ENCODE measurements at places on chromosomes 16 and 17.

DNA sequence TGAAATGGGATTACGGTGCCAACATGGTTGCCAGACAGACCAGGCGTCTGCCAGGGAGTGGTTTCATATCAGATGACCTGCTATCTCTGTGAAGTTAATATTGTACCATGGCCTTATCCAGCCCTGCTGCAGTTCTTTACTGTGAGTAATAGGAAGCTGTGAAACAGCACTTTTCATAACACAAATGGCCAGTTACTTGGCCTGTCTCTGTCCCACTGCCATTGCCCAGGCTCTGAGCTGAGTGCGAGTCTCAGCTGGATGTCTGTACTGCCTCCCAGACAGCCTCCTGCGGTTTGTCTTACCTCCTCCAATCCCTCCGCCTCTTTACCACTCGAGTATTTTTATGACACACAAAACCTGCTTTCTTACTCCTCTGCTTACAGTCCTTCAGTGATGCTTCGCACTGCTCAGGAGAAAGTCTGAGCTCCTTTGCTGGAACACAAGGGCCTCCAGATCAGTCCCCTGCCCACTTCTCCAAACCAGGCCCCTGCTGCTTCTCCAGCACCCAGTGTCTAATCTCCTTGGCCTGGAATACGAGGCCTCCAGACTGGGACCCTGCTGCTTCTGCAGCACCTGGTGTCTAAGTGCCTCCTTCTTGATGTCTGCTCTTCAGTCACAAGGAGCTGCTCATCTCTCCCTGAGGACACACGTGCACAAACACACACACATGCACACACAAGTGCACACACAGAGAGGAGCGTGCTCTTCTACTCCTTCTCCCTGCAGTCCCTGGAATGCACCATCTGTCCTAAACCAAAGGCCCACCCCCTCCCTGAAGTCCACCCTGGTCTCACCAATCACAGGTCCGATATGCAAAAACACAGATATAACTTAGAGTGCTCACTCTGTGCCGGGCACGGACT lies 17.1 kb upstream of the RHOT1 start:
- DNase-seq = no peak

DNA sequence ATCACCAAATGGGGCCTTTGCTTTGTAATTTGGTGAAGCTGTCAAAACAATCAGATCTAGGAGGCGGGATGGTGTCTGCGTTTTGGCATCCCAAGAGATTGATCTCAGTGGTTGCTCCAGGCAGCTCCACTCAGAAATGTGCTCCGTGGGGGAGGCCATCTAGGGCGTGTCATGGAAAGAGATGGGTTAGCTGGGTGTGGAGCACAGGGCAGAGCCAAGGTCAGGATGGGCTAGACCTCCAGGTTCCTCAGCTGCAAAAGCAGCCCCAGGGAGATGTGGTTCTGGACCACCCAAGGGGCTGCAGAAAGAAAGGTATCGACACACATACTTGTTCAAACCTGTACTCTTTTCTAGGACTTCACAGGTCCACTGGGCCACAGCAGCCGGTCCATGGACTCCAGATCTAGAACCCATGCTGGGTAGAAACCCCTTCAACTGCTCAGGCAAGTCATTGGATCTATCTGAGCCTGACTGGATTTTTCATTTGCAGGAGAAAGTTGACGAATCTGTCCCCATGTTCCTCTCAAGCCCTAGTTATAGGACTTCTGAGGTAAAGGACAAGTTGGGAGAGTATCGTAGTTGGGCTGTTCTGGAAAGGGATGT lies 270.2 kb upstream of the RPL38 start:
- DNase-seq = no peak

- no peak for DNase-seq
Measured at GRCh38 chr17:4332296-4332970, 34.0 kb downstream of the UBE2G1 start.

- no peak for DNase-seq
Measured at GRCh38 chr16:89444151-89444723, 46.1 kb downstream of the ANKRD11 start.

DNA sequence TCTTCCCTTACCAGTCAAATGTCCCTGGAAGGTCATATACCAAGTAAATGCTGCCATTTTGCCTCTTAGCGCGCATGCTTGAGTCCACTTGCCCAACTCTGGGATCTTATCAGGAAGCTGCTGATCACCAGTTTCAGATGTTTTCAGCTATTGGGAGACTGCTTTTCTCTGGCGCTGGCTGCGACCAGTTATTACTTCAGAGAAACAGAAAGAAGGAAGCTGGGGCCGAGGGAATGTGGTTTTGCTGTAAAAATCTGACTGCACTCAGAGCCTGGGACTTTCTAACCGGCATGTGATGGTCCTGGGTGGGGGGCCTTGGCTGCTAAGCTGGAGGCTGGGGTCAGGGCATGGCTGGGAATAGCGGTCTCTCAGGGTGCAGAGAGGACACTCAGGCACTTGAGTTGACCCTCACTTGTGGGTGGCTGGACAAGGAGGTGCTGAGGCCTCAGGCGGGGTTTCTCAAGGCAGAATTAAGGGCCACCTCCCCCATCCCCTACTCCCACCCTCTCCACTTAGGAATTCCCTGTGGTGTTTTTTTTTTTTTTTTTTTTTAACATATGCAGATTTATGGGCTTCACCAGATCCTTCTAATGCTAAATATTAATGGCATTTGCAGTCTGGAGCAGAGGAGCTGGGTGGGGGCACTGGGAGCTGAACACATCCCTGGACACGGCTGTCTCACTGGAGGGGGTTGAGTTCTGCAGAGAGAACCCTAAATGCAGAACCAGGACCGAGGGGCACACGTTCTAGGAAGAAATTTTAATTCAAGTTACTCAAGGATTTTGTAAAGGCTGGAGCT lies 145.8 kb downstream of the CYLD start:
- DNase-seq = no peak

DNA sequence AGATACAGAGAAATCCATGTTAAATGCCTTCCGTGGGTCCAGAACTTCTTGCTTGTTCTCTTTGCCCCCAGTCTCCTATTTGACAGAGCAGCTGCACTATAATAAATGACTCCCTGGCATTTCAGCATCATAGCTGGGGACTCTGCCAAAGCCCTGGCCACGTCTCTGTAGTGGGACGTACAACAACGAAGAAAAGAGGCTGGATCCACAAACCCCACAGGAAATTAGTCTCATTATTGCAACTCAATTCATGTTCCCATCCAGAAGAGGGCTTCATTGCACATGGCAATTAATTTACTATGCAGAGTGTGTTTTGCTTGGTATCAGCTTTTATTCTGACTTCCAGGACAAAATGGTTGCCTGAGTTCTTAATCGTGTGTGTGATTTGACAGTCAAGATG lies 121.3 kb downstream of the CDH13 start:
- no peak for DNase-seq

DNA sequence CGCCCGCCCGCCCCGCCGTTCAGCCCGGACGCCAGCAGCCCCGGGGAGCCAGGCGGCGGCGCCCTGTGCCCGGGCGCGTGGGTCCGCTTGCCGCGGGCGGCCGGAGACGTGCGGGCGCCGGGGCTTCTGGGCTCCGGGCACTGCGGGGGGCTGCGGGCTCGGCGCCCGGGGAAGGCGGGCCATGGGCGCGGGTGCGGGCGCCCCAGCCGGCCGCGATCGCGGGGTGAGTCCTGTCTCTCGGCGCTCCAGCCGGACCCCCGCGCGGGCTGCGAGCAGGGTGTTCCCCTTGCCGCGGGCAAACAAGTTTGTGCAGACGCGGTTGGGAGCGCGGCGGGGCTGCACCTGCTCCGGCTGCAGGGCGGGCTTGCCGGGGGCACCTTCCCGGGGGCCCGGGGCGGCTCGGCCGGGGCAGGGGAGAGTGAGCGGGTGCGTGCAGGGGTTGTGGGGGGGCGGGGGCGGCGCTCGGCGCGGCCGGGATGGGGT lies 292 bp downstream of the WSCD1 start:
- DNase-seq = no peak

GRCh38 chr17:41061964-41062363 lies 2.0 kb upstream of the KRTAP2-3 start:
- DNase-seq = no peak

DNA sequence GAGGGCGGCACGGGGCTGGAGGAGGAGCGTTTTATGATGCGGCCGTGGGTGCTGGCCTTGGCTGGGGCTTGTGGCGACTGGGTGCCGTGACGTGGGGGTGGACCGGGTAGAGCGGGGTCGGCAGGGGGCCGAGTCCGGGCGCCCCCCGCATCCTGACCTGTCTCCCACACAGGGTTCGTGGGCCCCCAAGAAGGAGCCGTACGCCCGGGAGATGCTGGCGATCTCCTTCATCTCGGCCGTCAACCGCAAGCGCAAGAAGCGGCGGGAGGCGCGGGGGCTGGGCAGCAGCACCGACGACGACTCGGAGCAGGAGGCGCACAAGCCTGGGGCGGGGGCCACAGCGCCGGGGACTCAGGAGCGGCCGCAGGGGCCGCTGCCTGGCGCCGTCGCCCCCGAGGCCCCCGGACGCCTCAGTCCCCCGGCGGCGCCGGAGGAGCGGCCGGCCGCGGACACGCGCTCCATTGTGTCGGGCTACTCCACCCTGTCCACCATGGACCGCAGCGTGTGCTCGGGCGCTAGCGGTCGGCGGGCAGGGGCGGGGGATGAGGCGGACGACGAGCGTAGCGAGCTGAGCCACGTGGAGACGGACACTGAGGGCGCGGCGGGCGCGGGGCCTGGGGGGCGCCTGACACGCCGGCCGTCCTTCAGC lies 81.6 kb downstream of the ARHGAP23 start:
- DNase-seq = no peak

DNA sequence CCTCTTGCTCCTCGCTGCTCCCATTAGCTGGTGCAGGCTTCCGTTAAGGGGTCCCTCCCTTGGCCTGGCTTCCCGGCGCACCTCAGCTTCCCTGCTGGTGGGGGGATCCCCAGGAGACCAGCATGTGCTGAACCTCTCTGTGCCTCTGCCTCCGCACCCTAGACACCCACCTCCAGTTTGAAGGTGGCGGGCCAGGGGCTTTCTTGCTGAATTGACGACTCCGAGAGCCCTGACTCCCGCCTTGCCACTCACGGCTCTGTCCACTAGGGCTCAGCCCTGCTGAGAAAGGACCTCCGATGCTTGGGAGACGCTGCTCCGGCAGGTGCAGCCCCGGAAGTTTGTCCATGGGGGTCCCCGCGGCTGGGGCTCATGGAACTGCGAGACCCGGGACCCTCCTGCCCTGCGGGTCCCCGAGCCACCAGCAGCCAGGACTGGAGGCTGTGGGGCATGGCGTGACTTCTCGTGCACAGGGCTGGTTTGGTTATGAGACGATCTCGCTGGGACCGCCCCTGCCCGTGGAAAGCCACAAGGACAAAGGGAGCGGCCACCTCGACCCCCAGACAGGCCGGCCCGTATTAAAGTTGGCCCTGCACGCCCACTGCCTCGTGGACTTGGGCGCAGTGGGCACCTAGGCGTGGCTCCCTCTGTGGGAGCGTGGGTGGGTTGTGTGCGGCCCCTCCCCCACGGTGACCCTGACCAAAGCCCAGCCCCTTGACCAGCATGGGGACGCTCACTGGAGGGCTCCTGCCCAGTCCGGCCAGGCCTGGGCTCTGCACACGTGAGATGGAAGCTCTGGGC lies 8.1 kb downstream of the CHMP6 start:
- DNase-seq = no peak

GRCh38 chr17:64092113-64092512 lies 37.8 kb downstream of the ERN1 start:
- no peak for DNase-seq

DNA sequence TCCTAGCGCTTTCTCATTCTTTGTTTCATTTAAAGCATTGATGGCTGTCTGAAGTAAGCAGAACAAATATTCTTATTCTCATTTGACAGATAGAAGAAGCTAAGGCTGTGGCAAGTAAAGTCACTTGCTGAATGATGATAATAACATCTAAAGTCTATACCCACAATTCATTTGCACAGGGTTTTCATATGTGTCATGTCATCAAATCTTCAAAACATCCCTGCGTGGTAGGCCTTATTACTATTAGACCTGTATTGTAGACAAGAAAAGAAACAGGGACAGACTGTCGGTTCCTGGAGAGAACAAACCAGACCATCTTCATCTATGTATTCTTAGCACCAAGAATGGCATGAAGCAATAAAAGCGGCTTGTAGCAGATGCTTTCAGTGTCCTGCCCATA lies 85.9 kb downstream of the ASIC2 start:
- no peak for DNase-seq

- no peak for DNase-seq
Measured at GRCh38 chr17:68290268-68290954, 516 bp downstream of the SLC16A6 start.

- DNase-seq = peak; percentile 78
Measured at GRCh38 chr17:20009302-20010098, at the start of gene SPECC1. SPECC1 (plus strand) TSS chr17:20009359; CDS start chr17:20096652, 87,293 bp downstream.

- no peak for DNase-seq
Measured at GRCh38 chr17:36894177-36894576, 43.1 kb upstream of the LHX1 start.

GRCh38 chr17:36089888-36090836 lies at the start of gene CCL3:
CCL3 (minus strand) TSS chr17:36090143; CDS start chr17:36090058, 85 bp downstream.
- no peak for DNase-seq

DNA sequence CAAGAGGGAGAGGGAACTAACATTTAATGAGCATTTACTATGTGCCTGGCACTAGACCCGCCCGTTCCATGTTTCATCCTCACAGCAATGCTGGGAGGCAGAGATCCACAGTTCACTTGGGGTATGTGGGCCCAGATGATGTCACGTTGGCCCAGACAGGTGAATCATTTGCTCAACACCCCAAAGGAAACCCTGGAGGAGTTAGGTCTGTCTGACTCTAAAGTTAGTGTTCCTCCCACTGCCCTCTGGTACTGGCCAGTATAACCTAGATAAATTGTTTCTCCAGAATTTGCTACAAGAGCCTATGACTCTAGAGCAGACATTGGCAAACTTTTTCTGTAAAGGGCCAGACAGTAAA lies 164.6 kb downstream of the VPS53 start:
- DNase-seq = no peak

GRCh38 chr17:63279498-63280230 lies 166.4 kb downstream of the CYB561 start:
- DNase-seq = no peak

GRCh38 chr17:27950995-27951394 lies 57.8 kb upstream of the LYRM9 start:
- peak; percentile 9 for DNase-seq

DNA sequence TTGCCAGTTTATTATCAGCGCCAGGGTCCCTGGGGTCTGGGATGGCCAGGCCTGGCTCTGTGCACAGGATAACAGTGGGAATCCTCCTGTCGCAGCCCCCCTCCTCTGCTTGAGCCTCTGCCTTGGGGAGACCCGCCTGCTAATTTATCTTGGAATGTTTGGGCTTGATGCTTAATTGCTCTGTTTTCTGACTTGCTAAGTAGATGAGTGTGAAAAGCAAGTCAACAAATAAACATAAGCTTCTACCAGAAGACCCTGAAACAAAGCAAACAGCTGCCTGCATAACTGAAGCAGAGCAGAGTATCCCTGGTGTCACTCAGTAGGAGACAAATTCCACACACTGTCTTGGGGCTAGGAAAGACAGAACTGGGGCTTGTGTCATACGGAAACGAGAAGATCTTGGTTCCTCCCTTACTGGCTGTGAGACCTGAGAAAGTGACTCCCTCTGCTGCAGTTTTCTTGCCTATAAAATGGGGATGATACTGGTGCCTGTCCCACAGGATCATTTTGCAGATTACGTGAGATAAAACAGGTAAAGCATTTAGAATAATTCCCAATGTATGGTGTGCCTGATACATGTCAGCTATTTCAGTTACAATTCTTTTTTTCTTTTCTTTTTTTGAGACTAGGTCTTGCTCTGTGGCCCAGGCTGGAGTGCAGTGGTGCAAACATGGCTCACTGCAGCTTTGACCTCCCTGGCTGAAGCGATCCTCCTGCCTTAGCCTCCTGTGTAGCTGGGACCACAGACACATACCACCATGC lies 44.8 kb upstream of the IRX3 start:
- DNase-seq = no peak

GRCh38 chr17:81131486-81132196 lies 33.7 kb upstream of the PVALEF start:
- DNase-seq = no peak

All from caudate nucleus (tissue), 63 donors.